Stimulated activated CD8-positive, alpha-beta memory T cell treated with anti-CD3 and anti-CD28 coated beads, Interleukin-7, amount 100 ng/mL, for 24 hours (primary cell): ENCODE measurements at places on chromosomes 3 and 15.
A peak's percentile ranks its signal among the peaks of the same experiment; 100 is the strongest.

GRCh38 chr3:25563601-25564000, 101.1 kb downstream of the TOP2B start:
- DNase-seq: no peak

DNA sequence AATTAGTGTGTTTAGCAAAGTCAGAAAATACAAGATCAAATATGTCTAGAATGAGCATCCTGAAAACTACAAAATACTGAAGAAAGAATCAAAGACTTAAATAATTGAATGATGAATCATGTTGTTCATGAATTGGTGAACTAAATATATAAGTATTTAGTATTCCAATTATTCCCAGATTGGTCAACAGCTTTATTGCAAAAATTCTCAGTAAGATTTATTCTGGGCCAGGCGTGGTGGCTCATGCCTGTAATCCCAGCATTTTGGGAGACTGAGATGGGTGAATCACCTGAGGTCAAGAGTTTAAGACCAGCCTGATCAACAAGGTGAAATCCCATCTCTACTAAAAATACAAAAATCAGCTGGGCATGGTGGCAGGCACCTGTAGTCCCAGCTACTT, 250.0 kb upstream of the NECTIN3 start:
- no peak for DNase-seq

DNA sequence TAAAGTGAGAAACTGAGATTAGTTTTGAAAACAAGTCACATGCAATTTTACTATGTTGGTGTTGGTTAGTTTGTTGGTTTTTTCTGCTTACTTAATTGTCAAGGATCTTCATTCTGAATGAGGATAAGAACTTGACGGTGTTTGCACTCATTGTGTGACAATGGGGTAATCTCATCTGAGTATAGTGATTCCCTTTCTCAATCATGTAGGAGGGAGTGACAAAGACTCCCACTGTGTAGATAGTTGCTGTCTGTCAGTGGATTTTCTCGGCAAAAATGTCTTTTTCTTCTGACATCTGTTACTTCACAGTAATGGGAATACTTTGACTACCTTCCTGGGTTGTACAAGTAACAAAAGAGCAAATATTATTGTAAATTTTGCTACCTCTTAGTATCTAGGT, 23.5 kb downstream of the KCNH8 start:
- no peak for DNase-seq

- no peak for DNase-seq
Measured at GRCh38 chr15:58065445-58066041, at the start of gene ALDH1A2. TSS of gene ALDH1A2 (minus strand) at chr15:58065711. CDS start at chr15:58065650, 61 bp downstream.

DNA sequence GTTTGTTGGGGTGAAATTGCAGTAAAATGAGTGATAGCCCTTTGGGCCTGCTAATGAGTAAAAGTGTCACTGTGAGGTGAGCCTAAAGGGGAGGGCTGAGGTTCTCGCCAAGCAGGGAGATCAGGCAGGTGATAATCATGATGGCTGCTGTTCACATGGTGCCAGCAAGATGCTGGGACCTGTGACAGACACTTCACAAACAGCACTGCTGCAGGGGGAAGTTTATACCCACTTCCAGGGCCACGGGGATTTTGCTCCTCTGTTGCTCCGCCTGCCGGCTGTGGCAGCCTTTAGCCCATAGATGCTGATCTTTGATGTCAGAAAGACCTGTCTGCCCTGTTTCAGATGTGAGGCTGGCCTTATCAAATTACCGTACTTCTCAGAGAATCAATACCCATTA, 96.7 kb downstream of the SV2B start:
- no peak for DNase-seq

DNA sequence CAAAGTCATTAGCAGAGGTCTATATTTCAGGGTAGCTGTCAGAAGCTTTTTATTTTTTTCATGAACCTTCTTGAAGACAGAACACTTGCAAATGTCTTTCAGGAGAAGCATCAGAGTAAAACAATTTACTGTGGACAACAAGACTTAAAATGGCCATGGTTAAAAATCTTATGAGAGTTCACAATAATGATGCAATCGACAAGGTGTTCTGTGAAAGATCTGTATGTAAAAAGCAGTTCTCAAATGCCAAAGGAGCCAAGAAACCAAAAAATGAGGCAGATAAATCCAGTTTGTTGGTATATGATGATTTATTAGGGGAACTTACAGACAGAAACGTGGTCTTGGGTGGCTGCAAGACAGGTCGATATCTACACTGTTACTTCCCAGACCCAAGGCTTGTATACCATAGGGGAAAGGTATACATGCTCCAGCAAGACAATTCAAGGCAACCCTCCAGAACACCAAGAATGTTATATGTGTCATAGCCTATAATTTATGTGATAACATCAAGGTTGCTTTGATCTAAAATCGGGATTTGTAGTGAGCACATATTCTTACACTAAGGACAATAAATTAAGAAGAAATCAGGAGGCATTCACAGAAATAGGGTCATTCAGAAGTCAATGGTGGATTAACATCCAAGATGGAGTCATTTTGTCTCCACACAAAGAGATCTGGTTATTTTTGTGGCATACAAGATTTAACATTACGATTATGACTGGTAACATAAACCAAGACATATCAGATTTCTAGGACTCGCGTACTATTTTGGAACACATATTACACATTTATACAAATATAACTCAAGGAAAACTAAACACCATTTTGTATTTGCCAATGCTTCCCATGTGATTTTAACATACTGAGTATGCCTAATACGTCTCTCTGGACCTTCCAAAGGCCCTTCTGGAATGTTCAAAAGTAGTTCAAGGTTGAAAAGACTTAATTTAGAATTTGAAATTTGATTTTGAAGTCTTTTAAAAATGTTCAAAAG, 316.4 kb downstream of the THSD4 start:
- no peak for DNase-seq

DNA sequence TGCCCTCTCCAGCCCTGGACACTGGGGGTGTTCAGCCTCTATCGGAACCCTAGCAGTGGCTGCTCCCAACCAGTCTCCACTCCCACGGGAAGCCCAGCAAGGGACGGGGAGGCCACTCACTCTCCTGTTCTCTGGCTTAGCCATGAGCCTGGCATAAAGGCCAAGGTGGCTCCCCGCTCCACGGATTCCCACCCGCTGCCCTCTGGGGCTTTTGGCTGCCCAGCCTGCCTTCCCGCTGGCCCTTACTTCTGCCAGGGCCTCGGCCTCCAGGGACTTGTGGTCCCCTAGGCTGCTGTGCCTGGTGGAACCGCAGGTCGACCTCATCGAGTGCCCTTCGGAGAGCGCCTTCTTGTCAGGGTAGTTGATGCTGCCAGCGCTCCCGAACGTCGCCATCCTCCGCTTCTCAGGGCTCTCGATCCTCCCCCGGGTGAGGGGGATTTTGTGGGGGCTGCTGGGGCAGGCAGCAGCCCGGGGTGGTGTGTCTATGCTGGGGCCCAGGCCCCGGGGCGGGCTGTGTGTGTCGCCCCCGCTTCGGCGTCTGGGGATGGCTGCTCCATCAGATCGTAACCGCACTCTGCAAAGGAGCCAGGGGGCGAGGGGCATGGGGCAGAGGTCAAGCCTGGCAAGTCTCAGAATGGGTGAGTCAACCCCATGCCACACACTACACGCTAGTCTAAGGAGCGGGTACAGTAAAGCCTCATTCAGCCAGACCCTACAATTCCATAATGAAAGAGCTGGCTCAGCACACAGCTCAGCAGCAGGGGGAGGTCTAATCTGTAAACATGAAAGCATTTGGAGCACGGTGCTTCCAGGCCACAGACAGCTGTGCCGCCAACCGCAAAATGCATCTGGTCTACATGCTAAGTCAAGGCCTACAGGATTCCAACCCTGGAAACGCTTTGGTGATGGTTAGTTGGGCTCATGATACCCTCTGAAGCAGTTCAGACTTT, 27.3 kb upstream of the RAD18 start:
- DNase-seq: no peak

- DNase-seq: no peak
Measured at GRCh38 chr3:181660337-181660736, 51.4 kb upstream of the SOX2 start.

DNA sequence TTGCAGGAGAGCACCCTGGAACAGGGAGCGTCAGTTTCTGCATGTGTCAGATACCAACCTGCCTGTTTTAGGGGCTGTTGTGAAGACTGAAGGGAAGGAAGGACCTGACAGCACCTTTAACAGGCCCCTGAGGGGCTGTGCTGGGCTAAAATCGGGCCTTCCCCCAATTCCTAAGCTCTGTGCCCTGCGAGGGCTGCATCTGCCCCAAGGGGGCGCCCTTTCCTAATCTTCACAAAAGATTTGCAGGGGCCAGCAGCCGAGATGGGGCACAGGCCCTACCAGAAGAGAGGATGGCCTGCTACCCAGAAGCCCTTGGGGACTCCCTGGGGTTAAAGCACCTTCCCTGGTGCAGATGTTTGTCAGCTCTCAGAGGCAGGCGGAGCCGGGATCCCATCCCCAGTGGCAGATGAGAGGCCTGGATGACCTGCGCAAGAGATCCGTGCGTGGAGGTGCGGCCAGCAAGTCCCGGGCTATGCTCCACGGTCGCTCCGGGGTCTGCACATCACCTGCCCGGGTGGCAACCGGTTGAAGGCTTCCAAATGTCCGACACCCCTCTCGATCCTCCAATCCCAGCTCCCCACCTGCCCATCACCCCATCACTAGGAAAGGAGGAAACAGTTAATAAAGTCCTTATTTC, 53.6 kb downstream of the RHCG start:
- peak; percentile 25 for DNase-seq

DNA sequence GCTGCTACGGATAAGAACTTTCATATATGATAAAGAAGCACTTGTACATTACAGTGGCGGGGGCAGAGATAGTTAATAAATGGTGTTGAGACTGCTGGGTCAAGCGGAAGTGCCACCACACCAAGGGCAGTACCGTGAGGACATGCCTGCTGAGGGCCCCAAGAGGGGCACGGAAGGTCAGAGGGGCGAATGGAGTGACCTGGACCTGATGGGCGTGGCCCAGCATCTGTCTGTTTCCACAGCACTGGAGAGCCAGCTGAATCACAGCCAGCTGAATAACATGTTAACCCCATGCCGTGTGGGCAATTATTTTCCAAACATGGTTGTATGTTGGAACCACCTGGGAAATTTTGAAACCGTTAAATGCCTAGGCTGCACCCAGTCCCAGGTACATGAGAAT, 37.2 kb downstream of the ANKDD1A start:
- no peak for DNase-seq

DNA sequence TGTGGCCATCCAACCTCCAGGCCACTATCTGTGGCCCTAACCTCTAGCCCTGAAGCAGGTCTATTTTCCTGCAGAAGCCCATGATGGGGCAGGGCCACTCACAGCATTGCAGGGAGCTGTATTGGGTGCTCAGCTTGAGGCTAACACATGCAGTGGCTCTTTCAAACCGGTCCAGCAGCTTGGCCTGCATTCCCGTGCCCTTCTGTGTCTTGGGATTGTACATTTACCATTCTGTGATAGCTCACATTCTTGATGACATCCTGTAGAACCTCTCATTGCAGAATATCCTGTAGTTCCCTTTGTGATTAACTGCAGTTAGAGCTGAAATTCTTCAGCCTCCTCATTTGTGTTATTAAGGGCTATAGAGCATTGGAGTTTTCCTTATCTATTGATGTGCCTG, 60.8 kb upstream of the ANKRD34C start:
- DNase-seq: no peak

DNA sequence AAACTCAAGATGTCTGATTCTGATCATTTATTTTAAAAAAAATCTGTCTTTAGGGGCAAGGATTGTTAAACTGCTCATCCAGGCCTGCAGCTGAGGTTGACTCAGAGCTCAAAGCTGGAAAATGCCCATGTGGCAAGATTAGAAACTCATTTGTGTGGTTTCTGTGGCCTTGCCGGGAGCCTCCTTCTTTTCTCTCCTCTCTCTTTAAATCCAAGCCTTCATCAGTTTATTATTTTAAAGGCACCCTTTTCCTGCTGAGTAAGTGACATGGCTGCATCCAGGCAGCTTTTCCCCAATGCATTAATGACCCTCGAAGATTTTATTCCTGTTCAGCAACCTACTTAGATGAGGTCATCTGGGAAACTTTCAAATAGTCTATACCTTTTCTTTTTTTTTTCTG, 221.3 kb upstream of the CDIN1 start:
- DNase-seq: no peak

- DNase-seq: no peak
Measured at GRCh38 chr15:34721802-34722438, 32.9 kb downstream of the GJD2 start.

GRCh38 chr3:80114694-80115093, 346.9 kb upstream of the ROBO1 start:
- no peak for DNase-seq

GRCh38 chr3:72997421-72997961, 880 bp downstream of the PPP4R2 start:
- DNase-seq: no peak

- DNase-seq: no peak
Measured at GRCh38 chr3:34508732-34509131, 710.3 kb downstream of the PDCD6IP start.

DNA sequence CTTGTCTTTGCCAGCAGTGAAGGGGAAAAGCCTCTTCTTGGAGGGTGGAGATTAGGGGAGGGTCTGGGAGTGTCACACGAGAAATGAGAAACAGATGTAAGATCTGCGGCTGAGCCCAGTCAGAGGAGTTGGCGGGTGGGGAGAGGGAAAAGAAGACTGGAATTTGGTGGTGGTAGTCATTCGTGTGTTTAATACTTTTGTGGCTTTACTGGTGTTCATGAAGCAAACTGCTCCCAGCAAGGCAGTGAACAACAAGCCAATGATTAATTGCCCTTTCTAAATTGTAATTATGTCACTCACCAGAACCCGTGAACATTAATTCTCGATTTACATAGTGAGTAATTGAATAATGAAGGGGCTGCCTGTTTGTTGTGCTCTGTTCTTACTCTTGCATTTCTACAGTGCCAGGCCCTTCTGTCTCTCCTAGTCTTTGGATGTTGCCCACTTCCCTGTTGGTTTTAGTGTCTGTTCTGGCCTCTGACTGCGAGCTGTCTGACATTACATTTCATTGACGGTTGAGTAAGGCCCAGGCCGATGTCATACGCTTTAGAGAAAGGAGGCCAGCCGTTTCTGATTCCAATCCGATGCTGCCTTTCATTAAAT, 78.0 kb downstream of the CHCHD6 start:
- DNase-seq: no peak

DNA sequence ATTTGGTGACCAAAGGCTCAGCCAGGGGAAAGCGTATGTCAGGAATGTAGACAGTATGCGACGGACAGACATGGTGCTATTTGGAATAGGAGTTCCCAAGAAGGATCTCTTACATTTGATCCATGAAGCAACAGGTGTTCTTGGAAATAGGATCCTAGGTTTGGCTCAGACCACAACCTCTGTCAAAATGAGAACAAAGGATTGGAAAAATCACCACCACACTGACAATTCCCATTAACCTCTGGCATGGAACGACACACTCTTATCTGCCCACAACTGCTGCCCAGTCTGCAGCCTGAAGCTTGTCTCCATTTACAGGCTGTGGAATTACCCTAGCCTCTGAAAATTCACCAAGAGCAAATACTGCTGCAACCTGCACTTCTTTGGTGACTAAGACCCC, 33.6 kb upstream of the LRRN1 start:
- no peak for DNase-seq

- no peak for DNase-seq
Measured at GRCh38 chr3:104887069-104887468, 479.6 kb upstream of the ALCAM start.

GRCh38 chr15:34927726-34928125, 41.8 kb downstream of the AQR start:
- DNase-seq: no peak

GRCh38 chr15:94000606-94001005, 230.8 kb upstream of the MCTP2 start:
- DNase-seq: no peak
